ENCODE measurements at places on chromosomes 4 and X.

GRCh38 chr4:143178923-143179322 is 5.8 kb upstream of the USP38 start:
- DNase-seq: no peak

DNA sequence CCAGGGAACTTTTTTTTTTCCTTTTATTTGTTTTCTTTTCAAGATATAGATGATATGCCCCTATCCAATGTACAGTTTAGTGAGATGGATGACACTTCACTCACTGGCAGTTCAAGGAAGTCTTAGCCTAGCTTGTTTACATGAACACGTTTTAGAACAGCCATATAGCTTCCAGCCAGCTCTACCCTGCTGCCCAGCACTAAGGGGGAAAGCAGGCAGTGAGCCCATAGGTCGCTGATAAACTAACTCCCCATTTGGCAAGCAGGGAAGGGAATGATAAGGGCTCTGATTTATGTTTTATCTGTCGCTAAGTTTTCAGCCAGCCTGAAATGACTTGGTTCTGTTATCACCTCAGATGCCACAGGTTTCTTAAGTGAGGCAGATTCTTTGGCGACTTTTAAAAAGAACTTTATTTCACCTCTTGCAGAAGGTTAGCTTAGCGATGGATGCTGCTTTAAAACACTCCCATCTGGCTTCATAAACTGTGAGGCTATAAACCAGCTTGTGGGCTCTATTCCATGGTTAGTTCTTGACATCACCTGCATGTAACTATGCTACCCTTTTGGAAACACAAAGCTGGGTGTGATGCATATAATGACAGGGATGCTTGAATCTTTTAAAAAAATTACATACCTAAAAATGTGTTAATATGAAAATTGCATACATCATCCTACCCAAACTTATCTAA is 348.4 kb downstream of the FBXO8 start:
- no peak for DNase-seq

- no peak for DNase-seq
These were observed 54.2 kb upstream of the RASSF6 start for GRCh38 chr4:73674451-73674919.

DNA sequence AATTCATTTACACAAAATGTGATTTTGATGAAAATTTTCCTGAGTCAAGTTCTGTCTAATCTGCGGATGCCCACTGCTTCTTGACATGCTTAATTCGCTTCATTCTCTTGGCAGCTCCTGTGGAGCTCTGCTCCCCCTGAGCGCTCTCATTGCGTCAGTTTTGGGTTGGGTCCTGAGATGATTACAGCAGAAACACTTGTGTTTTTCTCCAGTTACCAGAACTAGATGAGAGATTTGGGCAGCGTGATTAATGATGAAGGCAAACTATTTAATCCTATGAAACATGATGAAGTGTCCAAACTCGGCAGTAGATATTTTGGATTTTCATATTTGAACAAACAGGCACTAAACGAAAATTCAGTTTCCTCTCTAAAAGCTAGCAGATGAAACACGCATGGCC is 4.2 kb upstream of the CXCL1 start:
- DNase-seq: no peak

- no peak for DNase-seq
These were observed 40.5 kb upstream of the NRK start for GRCh38 chrX:105781804-105782203.

- DNase-seq: no peak
These were observed 92.0 kb upstream of the TNIP3 start for GRCh38 chr4:121255986-121256750.

DNA sequence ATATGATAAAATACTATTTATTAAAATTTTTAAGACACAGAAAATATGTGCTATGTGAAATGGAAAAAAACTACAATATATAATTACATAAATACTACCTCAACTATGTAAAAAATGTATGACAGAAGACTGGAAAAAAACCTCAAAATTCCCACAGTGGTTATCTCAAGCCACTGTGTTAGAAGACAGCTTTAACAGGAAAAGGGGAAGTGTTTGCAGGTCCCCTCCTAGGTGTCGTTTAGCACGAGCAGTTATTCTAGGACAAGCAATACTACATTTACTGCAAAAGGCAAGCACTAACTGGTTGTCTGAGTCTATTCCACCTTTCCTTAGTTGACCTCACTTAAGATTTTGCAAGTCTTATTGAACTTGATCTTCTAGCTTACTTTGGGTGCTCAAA is 44.9 kb upstream of the PHF8 start:
- no peak for DNase-seq
